ENCODE measurements at places on chromosomes 2 and 18.

DNA sequence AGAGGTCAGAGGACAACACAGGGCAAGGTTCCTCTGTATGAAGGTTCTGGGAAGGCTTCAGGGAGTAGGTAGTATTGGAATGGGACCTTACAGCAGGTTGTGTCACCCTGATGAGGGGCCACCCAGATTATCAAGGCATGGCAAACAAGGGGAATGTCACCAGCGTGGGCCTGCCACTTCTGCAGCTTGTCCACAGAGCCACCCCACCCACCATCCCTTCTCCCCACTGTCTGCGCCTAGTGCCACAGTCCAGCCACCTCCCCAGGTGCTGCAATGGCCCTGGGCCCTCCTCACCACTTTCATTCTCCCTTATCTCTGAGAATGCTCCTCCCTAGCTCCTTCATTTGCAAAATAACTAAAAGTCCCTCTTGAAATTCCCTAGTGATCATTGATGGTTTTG is 170.3 kb downstream of the TTC32 start:
- no peak for DNase-seq

DNA sequence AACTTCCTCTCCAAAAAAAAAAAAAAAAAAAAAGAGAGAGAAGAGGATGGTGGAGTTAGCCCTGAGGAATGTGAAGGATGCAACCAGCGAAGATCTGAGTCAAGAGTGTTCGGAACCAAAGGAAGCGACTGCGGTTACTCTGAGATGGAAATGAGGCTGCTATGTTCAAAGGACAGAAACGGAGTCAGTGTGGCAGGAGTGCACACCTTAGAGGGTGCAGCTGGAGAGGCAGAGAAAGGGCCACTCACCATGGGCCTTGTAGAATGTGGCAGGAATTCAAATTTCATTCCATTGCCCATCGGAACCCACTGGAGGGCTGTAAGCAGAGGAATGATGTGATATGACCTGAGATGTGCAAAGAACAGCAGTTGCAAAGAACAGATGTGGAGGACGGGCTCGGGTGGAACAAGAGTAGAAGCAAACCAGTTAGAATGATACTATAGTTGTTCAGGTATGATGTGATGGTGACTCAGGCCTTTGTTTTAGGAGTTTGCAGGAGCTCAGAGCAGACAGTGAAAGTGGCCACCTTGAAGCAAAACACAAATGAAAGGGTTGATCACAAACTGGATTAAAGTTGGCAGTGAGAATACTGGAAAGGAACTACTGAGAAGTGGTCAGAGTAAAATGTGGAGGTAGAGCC is 22.6 kb downstream of the ITGA6 start:
- DNase-seq: no peak

GRCh38 chr18:80197528-80197927 is 49.8 kb downstream of the PARD6G start:
- DNase-seq: no peak

DNA sequence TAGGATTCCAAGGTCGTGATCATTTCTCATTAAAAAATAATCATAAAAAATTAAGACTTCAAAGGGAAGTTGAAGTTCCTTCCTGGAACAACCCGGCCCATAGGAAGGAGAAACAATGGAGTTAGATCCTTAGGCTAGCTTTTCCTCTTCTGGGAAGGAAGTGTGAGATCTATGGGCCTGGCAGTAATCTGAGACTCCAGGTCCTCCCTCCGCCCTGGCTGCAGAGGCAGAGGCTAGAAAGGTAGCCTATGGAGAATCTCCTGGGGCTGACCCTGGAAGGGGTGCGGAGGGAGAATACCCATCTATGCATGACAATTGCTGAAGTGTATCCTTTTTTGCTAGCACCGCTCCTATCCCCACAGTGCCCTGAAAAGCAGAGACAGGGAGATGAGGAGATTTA is 37.9 kb downstream of the TRIB2 start:
- DNase-seq: no peak

GRCh38 chr2:198916548-198917080 is 541.1 kb downstream of the SATB2 start:
- DNase-seq: no peak
